ENCODE measurements at places on chromosomes 16 and 17.

DNA sequence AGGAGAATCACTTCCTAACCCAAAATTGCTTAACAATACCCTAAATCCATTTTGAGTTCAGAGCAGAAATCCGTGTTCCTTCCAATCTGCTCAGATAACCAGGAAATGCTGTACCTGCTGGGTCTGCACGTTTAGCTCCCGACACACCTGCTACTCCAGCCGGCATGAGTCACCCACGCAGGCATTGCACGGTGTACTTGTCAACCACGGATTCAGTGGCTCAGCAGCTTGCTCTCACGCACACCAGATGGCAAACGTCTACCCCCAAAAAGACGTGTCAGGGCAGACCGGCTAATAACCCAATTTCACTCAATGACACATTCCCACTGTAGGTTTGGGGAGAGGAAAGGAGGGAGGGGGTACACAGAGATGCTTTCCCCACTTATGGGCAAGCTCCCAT, 468.1 kb downstream of the SOX9 start:
- no peak for DNase-seq

- DNase-seq, result no peak
Measured at GRCh38 chr16:11034481-11034931, 90.1 kb downstream of the CLEC16A start.

GRCh38 chr17:29566473-29567303, at the start of gene ABHD15:
ABHD15 (minus strand) TSS chr17:29567037; CDS start chr17:29566966, 71 bp downstream.
- DNase-seq, result peak; percentile 36

GRCh38 chr17:17420561-17421269, 56.1 kb upstream of the MED9 start:
- no peak for DNase-seq

- DNase-seq, result peak; percentile 13
Measured at GRCh38 chr17:51461578-51462004, 201.2 kb downstream of the UTP18 start.
